ENCODE measurements at places on chromosomes 11 and 22.
A peak's percentile ranks its signal among the peaks of the same experiment; 100 is the strongest.

DNA sequence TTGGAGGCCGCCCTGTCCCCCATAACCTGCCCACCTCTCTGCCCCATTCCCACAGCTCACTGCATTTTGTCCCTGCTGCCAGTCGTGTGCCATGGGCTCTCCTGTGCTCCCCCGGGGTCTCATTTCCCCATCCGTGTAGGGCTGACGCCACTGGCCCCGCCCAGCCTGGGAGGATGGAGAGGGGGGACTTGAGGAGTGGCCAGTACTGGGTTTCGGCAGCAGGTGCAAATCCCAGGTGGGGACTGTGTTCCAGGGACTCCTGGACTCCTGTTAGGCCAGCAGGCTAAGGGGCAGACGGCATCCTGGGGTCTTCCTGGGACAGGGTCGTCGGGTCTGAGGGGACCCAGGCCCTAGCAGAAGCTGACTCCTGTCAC is 1.2 kb upstream of the MYO7A start:
- DNase-seq = no peak

DNA sequence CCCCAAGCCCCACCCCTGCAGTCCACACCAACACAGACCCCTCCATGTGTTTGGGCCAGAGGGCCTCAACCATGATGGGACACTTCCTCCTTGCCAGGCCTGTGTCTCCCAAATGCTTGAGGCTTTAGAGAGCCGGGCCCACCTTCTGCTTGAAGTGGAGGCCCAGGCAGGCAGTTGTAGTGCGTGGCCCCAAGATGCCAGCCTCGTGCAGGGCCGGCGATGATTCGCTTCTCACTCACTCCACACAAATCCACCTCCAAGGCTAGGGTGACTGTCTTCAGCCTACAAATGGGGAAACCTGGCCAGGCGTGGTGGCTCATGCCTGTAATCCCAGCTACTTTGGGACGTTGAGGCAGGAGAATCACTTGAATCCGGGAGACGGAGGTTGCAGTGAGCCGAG is 5.7 kb downstream of the PRR5 start:
- no peak for DNase-seq

- DNase-seq = no peak
Observed at GRCh38 chr22:48900626-48901025, 927.0 kb downstream of the BRD1 start.

GRCh38 chr11:2671748-2672147 is 28.0 kb downstream of the KCNQ1OT1 start:
- DNase-seq = no peak

DNA sequence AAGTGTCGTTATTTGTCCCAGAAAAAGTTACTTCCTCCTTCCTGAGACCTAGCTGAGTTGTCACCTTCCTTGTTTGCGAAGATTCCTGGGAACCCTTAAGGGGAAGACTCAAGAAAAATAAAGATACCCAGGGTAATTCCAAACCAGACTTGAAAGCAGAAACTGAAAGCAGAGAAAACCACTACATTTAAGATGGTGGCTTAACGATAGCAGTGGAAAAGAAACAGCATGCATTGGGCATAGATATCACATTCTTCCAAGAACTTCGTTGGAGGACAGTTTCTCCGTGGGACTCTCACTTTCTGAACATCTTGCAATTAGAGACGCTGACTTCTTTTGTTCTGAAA is 89.1 kb downstream of the FAM76B start:
- DNase-seq = no peak

- no peak for DNase-seq
Observed at GRCh38 chr11:130600139-130600538, 151.7 kb downstream of the ADAMTS15 start.

GRCh38 chr22:17684245-17684644 is 45.7 kb downstream of the BCL2L13 start:
- no peak for DNase-seq

DNA sequence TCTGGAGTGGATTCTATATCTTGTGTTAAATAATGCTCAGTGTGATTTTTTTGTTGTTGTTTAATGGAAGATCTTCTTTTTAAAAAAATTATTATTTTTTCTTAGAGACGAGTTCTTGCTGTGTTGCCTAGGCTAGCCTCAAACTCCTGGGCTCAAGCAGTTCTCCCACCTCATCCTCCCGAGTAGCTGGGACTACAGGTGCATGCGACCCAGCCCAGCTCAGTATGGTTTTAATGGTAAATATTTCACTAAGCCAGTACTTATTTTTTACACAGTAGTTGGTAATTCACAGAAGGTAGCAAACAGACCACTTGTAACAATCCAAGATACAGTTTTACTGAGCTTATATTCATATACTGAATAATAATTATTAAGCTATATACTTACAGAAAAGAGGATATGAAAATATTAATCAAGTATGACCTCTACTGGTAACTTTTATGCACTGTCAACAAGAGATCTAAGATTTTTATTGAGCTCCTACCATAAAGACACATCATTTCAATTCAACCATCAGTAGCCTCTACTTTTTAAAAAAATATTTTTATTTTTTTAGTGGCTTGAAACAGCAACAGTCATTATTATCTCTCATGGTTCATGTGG is 6.1 kb upstream of the CD59 start:
- peak; percentile 55 for DNase-seq

GRCh38 chr11:108703916-108704315 is 39.0 kb downstream of the DDX10 start:
- DNase-seq = no peak

DNA sequence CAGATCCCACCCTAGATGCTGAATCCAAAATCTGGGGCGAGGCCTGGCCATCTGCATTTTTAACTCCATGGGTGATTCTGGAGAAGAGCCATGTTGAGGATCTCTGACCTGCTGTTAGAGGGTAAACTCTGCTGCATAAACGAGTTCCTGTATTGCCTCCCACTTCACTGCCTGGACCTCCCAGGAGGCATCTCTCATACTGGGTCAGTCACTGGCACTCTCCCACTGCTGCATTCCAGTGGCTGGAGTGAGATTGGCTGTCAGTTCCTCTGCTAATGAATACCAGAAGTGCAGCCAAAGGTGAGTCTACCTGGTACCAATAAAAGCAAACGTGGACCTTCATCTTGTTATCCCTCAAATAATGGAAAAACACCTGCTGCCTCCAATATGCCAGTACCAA is 10.3 kb downstream of the POLDIP3 start:
- DNase-seq = no peak

Measured in pons (tissue), 1 donor.